ENCODE measurements at places on chromosomes 1 and 21.
A peak's percentile ranks its signal among the peaks of the same experiment; 100 is the strongest.

GRCh38 chr1:213676736-213677135, 311.0 kb upstream of the PROX1 start:
- H3K27ac ChIP-seq = no peak overlapping the region
- H3K4me3 ChIP-seq = no peak overlapping the region
- no peak for DNase-seq
- peaks cover 7% of the 10 kb centered on the region for H3K4me1 ChIP-seq
- H3K27me3 ChIP-seq = no peaks in the 10 kb centered on the region

DNA sequence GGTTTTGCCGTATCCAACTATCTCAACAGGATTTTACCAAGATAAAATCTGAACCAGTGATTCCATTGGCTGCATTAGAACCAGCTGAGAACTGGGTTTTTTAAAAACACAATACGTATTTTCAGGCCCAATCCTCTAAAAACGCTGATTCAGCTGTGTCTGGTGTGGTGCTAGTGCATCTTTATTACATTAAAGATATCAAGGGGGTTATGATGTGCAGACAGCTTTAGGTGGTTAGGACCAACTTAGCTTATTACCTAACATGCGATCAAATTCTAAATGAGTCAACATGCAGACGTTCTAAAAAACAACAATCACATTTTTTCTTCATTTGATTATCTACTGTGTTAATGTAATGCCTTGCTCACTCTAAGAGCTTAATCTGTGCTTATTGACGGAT, 32.0 kb upstream of the EXO1 start:
- H3K27ac ChIP-seq = no peak overlapping the region
- H3K4me3 ChIP-seq = no peak overlapping the region
- no peak for DNase-seq
- no peaks in the 10 kb centered on the region for H3K36me3 ChIP-seq
- peaks cover 3% of the 10 kb centered on the region for H3K27me3 ChIP-seq

DNA sequence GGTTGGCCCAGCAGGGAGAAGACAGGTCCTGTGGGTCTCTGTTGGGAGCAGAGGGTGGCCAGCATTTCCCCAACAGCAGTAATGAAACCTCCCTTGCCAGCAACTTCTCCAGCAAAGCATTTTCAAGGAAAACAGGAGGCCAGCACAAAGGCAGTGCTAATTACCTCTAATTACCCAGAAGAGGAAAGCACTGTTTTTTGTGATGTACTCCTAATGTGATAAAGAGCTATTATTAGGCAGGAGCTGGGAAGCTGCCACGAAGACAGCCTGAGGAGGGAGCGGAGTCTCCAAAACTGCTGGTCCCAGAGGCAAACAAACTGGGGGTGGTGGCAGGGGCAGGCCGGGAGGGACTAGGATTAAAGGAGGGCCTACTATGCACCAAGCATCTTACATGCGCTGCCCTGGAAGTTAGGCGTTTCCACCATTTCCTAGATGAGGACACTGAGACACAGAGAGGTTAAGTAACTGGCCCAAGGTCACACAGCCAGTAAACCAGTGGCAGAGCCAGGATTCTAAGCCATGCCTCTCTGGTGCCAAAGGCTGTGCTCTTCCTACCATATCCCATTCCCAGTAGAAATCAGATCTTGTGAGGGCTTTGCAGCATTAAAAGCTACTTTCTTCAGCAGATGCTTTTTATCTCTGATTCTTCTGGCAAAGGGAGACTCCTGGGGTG, 24.5 kb downstream of the HTR6 start:
- no peaks in the 10 kb centered on the region for H3K36me3 ChIP-seq
- DNase-seq = no peak
- no peak overlapping the region for H3K27ac ChIP-seq
- no peaks in the 10 kb centered on the region for H3K4me1 ChIP-seq

- no peaks in the 10 kb centered on the region for H3K36me3 ChIP-seq
- no peak for DNase-seq
- no peaks in the 10 kb centered on the region for H3K4me1 ChIP-seq
- H3K27ac ChIP-seq = no peak overlapping the region
These were observed 78.8 kb downstream of the TRABD2B start for GRCh38 chr1:47918257-47918867.

- no peak overlapping the region for H3K27ac ChIP-seq
- no peak overlapping the region for H3K4me3 ChIP-seq
- H3K4me1 ChIP-seq = no peaks in the 10 kb centered on the region
- no peaks in the 10 kb centered on the region for H3K27me3 ChIP-seq
These were observed 296.4 kb downstream of the PTPRU start for GRCh38 chr1:29532751-29533150.

GRCh38 chr1:119974013-119974412, 77.7 kb upstream of the ADAM30 start:
- no peaks in the 10 kb centered on the region for H3K27me3 ChIP-seq
- no peak overlapping the region for H3K27ac ChIP-seq
- H3K4me3 ChIP-seq = no peak overlapping the region
- no peaks in the 10 kb centered on the region for H3K4me1 ChIP-seq
- H3K36me3 ChIP-seq = no peaks in the 10 kb centered on the region

GRCh38 chr1:65195495-65196417, 47.8 kb downstream of the AK4 start:
- no peaks in the 10 kb centered on the region for H3K27me3 ChIP-seq
- H3K36me3 ChIP-seq = peaks cover 10% of the 10 kb centered on the region
- H3K4me3 ChIP-seq = no peak overlapping the region
- peak; percentile 96 for DNase-seq
- no peaks in the 10 kb centered on the region for H3K4me1 ChIP-seq

GRCh38 chr1:46494910-46495309, 5.3 kb downstream of the DMBX1 start:
- peaks cover 4% of the 10 kb centered on the region for H3K4me1 ChIP-seq
- H3K27me3 ChIP-seq = peaks cover 82% of the 10 kb centered on the region
- no peak overlapping the region for H3K27ac ChIP-seq
- H3K4me3 ChIP-seq = no peak overlapping the region
- DNase-seq = no peak

GRCh38 chr1:119865627-119866026, 30.7 kb downstream of the ADAM30 start:
- H3K4me3 ChIP-seq = no peak overlapping the region
- no peak overlapping the region for H3K27ac ChIP-seq
- peaks cover 16% of the 10 kb centered on the region for H3K27me3 ChIP-seq
- no peaks in the 10 kb centered on the region for H3K36me3 ChIP-seq
- no peaks in the 10 kb centered on the region for H3K4me1 ChIP-seq

GRCh38 chr1:77661696-77662095, 20.8 kb downstream of the ZZZ3 start:
- no peak overlapping the region for H3K4me3 ChIP-seq
- no peak for DNase-seq
- peaks cover 5% of the 10 kb centered on the region for H3K4me1 ChIP-seq
- H3K27ac ChIP-seq = no peak overlapping the region
- no peaks in the 10 kb centered on the region for H3K27me3 ChIP-seq

- DNase-seq = no peak
- H3K36me3 ChIP-seq = peaks cover 8% of the 10 kb centered on the region
- H3K4me1 ChIP-seq = peaks cover 4% of the 10 kb centered on the region
- no peaks in the 10 kb centered on the region for H3K27me3 ChIP-seq
- no peak overlapping the region for H3K27ac ChIP-seq
These were observed 674 bp upstream of the TTC4 start for GRCh38 chr1:54714881-54715492.

DNA sequence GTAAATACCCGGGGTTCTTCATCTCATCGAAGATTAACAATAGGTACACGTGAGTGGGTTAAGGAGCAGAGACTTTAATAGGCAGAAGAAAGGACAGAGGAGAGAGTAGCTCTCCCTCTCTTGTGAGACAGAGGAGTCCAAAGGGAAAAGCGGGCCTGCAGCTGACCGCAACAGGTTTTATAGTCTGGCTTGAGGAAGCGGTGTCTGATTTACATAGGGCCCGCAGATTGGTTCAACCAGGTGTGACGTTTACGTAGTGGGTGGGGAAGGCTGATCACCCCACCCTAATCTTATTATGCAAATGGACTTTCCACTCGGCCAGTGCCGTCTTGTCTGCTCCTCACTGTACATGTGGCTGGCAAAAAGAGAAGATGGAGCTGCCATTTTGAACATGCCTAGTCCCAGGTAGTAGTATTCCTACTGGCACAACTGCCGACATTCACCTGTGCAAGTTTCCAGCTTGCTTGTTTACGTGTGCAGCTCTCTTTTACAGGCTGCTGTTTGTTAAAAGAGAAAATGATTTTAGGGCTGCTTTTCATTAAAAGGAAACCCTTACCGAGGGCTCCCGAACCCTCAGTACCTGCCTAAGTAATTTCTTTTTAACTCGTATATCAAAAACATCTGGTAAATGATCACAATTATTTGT, 10.6 kb downstream of the CDC14A start:
- peaks cover 22% of the 10 kb centered on the region for H3K4me1 ChIP-seq
- no peaks in the 10 kb centered on the region for H3K36me3 ChIP-seq

DNA sequence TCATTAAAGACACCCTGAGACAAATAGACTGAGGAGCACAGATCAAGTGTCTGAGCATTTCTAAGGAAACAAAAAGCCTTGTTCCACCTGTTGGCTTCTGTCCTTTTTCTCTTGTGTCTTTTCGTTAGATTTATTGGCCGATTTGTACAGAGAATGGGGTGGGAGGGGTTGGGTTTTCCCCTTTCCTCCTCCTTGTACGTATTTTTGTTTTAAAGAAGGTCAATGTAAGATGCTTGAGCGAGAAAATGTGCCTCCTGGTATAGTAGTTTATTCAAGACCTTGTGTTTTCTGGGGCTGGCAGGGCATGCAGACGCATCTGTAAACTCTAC, 1.2 kb downstream of the BCL9 start:
- H3K27me3 ChIP-seq = no peaks in the 10 kb centered on the region
- H3K27ac ChIP-seq = peak overlapping the region; percentile 94
- H3K36me3 ChIP-seq = no peaks in the 10 kb centered on the region
- H3K4me1 ChIP-seq = peaks cover 44% of the 10 kb centered on the region
- no peak for DNase-seq

- no peaks in the 10 kb centered on the region for H3K27me3 ChIP-seq
- no peaks in the 10 kb centered on the region for H3K36me3 ChIP-seq
- DNase-seq = no peak
- no peak overlapping the region for H3K4me3 ChIP-seq
These were observed 427.8 kb upstream of the ZP4 start for GRCh38 chr1:238318294-238319110.

GRCh38 chr1:43554444-43554992, 23.8 kb downstream of the PTPRF start:
- no peak overlapping the region for H3K4me3 ChIP-seq
- H3K27me3 ChIP-seq = no peaks in the 10 kb centered on the region
- peaks cover 16% of the 10 kb centered on the region for H3K4me1 ChIP-seq
- no peaks in the 10 kb centered on the region for H3K36me3 ChIP-seq
- DNase-seq = peak; percentile 60
- H3K27ac ChIP-seq = no peak overlapping the region

- H3K36me3 ChIP-seq = no peaks in the 10 kb centered on the region
- H3K4me1 ChIP-seq = no peaks in the 10 kb centered on the region
- H3K4me3 ChIP-seq = no peak overlapping the region
- H3K27me3 ChIP-seq = no peaks in the 10 kb centered on the region
- no peak for DNase-seq
These were observed 32.2 kb upstream of the TIAM1 start for GRCh38 chr21:31376301-31376700.

GRCh38 chr21:44497703-44498126, 42.3 kb downstream of the KRTAP10-1 start:
- no peaks in the 10 kb centered on the region for H3K27me3 ChIP-seq
- peak overlapping the region; percentile 83 for H3K27ac ChIP-seq
- DNase-seq = peak; percentile 37
- peaks cover 45% of the 10 kb centered on the region for H3K4me1 ChIP-seq
- H3K4me3 ChIP-seq = no peak overlapping the region

- no peak overlapping the region for H3K4me3 ChIP-seq
- no peaks in the 10 kb centered on the region for H3K36me3 ChIP-seq
- no peak for DNase-seq
- H3K27me3 ChIP-seq = no peaks in the 10 kb centered on the region
- H3K4me1 ChIP-seq = no peaks in the 10 kb centered on the region
- H3K27ac ChIP-seq = no peak overlapping the region
These were observed 260.1 kb upstream of the NFIA start for GRCh38 chr1:60822252-60822651.

- H3K27ac ChIP-seq = no peak overlapping the region
- H3K4me1 ChIP-seq = peaks cover under 1% of the 10 kb centered on the region
- peak; percentile 95 for DNase-seq
- H3K36me3 ChIP-seq = no peaks in the 10 kb centered on the region
These were observed 9.1 kb upstream of the PADI2 start for GRCh38 chr1:17128361-17128760.

DNA sequence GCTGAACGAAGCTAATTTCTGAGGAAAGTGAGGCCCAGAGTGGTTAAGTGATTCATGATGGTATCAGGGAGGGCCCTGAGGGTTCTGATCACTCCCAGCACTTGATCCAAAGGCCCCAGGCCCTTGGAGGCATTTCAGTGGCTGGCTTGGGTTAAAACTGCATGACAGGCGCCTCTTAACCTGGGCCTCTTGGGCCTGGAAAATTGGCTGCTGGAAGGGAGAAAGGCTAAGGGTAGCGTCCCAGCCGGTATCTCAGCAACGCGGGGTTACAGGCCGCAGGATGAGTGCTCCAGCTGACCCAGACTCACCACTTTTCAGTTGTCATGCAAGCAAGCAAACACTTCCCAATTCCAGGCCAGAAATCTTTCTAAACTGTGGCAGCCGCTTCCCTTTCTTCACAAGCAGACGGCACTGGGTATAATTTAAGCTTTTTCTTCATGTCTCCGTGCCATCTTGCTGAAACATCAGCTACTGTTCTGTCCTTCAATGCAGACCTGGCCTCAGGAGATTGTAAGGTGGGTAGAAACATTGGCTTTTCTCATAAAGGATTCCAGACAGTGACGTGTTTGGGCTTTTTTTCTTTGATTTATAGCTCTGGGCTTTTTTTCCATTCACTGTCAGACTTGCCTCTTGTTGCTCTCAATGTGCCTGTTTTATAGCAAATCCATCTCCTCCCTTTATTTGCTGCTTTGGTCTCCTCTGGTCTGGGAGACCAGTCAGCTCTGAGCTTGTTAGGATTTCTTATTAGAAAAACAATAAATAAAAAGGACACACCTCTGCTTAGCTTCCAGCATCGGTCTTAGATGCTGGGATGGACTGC, 229.1 kb downstream of the KCNJ6 start:
- H3K27ac ChIP-seq = peak overlapping the region; percentile 72
- no peaks in the 10 kb centered on the region for H3K36me3 ChIP-seq
- H3K27me3 ChIP-seq = no peaks in the 10 kb centered on the region
- no peak for DNase-seq
- no peak overlapping the region for H3K4me3 ChIP-seq
- peaks cover 5% of the 10 kb centered on the region for H3K4me1 ChIP-seq

DNA sequence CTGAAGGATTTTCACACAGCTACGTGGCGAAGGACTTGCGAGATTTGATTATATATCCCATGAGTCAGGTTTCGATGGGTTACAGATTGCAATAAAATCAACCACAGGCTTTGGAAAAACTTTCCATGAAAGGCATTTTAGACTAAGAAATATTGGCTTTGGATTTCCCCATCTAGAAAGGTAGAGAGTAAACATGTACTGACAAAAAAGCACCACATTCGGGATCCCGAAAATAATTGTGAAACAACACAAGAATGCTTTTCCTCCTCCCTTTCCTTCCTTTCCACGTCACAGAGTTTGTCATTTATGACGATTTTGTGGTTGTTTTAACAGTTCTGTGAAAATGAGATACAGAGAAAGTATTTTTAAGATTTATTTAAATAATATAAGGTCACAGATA, 38.5 kb downstream of the TGFB2 start:
- H3K27me3 ChIP-seq = no peaks in the 10 kb centered on the region
- DNase-seq = peak; percentile 84
- peak overlapping the region; percentile 47 for H3K27ac ChIP-seq
- H3K4me1 ChIP-seq = peaks cover 81% of the 10 kb centered on the region
